ENCODE measurements at places on chromosomes 5 and 9.

DNA sequence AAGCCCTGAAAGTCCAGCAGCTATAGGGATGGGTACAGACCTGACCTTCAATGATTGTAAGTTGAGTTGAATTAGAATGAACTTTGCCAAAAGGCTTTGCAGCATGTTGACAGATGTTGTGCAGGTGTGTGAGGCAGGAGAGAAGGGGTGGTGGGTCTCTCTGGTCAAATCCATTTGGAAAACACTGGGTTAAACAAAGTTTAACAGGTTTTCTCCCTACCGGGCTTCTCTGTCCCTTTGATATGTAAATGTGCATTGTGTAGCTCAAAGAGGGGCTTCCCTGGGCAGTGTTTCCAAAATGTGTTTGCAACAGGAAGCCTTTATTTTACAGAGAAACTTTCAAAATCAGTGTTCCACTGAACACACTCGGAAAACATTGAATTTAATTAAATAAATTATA lies 72.1 kb upstream of the BRINP1 start:
- no peak for DNase-seq

GRCh38 chr5:91684625-91685024 lies 301.5 kb upstream of the ARRDC3 start:
- no peak for DNase-seq

DNA sequence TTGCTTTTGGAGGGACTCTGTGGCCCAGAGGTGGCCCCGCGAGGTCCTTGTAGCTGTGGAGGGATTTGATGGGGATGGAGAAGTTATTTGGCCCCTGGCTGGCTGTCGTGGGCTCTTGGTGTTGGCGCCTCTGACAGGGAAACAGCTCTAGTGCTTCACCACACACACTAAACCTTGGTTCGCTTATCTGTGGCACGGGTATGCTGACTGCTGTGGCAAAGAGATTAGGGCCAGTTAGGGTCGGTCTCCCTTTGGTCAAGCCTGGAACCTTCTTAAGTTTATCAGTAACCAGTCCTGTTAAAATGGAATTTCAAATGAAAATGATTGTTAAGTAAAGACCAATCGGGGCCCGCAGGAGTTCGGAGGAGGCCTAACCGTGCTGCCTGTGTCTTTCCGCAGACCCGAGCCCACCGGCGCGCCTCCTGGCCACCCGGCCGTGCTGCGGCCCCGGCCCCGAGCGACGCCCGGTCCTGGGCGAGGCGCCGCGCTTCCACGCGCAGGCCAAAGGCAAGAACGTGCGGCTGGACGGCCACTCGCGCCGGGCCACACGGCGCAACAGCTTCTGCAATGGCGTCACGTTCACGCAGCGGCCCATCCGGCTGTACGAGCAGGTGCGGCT lies 28.4 kb downstream of the NEURL1B start:
- no peak for DNase-seq

GRCh38 chr9:91711755-91712601 lies 238.1 kb downstream of the ROR2 start:
- DNase-seq = peak; percentile 41

- no peak for DNase-seq
These were observed 8.0 kb downstream of the NR5A1 start for GRCh38 chr9:124499216-124499615.

- DNase-seq = no peak
These were observed 225.0 kb downstream of the FANCC start for GRCh38 chr9:95092262-95093072.

DNA sequence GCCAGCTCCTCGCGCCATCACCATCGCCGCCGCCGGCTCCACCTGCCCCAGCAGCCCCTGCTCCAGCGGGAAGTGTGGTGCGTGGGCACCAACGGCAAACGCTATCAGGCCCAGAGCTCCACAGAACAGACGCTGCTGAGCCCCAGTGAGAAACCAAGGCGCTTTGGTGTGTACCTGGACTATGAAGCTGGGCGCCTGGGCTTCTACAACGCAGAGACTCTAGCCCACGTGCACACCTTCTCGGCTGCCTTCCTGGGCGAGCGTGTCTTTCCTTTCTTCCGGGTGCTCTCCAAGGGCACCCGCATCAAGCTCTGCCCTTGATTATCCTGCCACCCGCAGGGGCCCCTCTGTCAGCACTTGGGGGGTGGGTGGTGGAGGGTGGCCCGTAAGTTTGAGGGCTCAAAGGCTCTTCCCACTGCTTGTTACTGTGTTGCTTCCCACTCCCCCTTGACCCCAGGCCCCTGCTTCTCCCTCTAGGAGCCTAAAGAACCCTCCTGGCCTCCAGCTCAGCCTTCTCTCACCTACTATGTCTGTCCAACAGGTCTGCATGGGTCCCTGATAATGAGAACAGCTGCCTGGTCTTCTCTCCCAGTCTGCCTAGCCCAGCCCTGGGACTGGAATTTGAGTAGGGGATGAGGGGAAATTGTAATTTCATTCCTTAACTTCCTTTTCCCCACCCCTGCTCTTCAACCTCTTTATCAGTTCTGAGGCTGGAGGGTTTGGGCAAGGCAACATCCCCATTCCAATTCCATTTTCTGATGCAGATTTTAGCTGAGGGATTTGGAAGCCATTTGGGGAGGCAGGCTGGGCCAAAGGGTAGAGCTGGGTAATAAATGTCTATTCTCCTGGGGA lies 9.0 kb downstream of the RACK1 start:
- no peak for DNase-seq

DNA sequence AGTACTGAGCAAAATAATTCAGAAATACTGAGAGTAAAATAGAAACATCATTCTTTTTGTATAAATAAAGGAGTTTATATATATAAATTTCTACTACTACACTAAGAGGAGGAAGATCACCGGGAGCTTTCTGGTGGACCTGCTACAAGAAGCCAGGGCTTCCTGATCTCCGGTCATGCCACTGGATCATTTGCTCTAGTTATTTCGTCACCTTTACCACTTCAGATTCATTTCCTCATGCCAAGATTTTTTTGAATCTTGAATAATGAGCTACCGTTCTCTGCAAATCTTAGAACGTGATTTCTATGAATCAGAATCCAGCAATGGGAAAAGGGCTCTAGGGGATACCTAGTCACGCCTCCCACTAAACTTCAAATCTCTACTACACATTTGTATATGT lies 51.9 kb upstream of the TBC1D9B start:
- DNase-seq = no peak

All from stimulated activated CD8-positive, alpha-beta memory T cell treated with anti-CD3 and anti-CD28 coated beads, Interleukin-7, amount 100 ng/mL, for 48 hours (primary cell).